ENCODE measurements at places on chromosomes 3 and 15.

- no peak for DNase-seq
Observed at GRCh38 chr3:130975251-130975650, 51.4 kb downstream of the ASTE1 start.

DNA sequence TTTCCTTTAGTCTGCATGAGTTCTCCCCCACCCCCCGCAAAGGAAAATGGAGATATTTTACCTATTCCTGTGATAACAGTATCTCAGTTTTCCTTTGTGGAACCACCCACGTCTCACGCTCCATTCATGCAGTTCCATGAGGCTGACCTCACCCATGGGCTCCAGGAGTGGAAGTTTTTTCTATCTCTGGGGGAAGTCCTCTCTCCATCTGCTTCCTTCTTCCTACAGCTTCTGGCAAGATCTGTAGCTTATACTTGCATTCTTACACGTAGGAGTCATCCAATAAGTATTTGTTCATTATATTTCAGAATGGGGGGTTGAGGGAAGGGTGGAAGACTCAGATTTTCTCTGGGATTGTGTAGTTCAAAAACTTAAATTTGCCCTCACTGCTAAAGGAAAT is 5.8 kb upstream of the GLCE start:
- no peak for DNase-seq

DNA sequence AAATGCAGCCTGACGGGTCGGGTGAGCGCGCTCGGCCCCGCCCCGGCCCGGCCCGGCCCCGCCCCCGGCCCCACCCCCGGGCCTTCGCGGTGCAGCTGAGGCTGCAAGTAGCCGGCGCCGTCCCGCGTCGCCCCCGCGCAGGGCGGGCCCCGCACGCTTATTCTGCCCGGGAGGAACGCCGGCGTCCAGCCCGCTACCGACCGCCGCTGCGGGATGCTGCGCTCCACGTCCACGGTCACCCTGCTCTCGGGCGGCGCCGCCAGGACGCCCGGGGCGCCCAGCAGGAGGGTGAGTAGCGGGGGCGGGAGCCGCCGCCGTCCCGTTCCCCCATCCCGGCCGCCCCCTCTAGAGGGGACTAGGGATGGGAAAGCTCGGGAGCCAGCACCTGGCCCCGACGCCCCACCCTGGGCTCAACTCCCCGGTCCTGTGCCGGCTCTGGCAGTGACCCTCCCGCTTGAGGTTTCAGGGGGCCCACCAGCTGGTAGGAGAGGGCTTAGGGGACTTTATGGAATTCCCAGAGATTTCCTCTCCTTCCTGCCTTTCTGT is at the start of gene MYZAP:
TSS of gene MYZAP (plus strand) at position 83 of the 546 bp plus-strand sequence. CDS start at position 214, 131 bp downstream.
- no peak for DNase-seq

GRCh38 chr3:194043516-194043915 is 92.4 kb upstream of the HES1 start:
- DNase-seq = peak; percentile 45

DNA sequence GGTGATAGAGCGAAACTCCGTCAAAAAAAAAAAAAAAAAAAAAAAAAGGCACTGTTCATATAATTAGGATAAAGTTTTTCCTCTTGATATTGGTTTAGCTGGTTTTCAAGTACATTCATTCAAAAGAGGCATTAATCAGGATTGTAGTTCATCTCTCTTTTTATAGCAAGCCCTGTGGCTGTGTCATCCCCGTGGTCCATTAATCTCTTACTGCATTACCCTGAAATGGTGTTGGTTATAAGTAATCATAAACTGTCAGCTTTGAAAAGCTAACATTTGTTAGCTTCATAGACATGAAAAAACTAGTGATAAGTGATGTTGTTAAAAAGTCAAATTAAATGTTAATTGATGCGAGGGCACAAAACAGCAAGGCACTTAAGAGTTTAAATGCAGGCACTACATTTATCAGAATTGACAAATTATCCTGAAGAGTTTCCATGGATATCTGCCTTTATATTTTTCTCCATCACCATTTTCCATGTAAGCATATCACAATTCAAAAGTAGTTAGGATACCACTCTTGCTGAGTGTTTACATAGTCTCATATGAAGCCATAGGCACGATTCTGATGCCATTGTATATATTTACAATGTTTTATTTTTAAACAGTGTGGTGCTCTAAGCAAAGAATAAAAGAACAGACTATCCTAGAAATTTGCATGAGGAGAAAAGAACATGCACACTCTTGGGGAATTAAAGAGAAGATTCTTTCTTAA is 193.1 kb downstream of the OTOL1 start:
- no peak for DNase-seq

DNA sequence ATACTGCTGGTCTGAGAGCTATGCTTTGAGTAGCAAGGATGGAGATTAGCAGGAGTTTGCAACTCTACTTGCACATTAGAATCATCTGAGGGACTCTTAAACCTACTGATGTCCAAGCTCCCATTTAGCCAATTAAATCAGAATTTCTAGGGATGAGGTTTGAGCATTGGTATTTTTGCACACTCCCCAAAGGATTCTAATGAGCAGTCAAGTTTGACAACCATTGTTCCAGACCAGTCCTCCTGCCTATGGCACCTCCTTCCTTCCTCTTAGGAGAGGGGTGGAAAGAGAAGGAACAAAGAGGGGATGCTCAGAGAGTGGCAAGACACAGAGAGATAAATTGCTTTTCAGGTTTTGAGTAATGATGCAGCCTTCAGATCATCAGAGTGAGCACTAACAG is 275.5 kb upstream of the ROPN1 start:
- DNase-seq = no peak

DNA sequence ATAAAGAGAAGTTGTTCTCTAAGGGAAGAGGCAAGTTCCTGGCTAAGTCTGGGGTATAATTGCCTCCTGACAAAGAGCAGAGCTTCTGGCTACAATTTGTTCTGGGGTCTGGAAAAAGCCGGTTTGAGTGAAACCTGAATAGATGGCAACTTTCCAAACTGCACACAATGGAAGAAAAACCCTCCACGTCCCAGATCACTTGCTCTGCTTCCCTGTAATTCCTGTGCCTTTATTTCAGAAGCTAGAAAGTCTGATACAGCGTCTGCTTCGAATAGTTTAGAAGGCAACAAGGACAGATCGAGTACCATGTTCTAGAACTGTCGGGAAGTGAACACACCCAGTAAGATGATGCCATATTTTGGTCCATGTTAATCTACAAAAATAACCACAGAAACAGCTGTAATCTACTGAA is 1.6 kb upstream of the WDR82 start:
- no peak for DNase-seq

- DNase-seq = no peak
Observed at GRCh38 chr3:9351709-9352126, 11.1 kb upstream of the THUMPD3 start.

GRCh38 chr3:140416666-140417065 is 261.2 kb upstream of the TRIM42 start:
- no peak for DNase-seq

DNA sequence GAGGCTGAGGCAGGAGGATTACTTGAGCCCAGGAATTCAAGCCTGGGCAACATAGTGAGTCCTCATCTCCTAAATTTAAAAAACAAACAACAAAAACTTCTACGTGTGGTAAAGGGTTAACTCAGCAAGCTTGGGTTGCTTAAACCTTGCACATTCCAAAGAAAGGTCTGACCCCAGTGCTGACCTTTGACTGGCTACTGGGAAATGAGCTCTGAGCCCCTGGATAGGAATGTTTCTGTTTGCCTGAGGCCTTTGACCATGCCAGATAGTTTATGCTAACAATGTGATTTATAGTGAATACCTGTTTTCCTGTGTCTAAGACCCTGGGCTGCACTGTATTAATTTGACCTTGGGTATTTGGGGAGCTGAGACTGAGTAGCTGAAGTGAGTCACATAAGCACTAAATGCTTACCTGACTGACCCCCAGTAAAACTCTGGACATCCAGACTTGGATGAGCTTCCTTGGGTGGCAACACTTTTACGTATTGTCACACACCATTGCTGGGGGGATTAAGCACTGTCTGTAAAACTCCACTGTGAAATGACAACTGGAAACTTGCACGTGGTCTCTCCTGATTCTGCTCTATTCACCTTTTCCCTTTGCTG is 20.7 kb downstream of the TCAIM start:
- no peak for DNase-seq

- DNase-seq = no peak
Observed at GRCh38 chr3:22893101-22893500, 310.0 kb upstream of the UBE2E2 start.

DNA sequence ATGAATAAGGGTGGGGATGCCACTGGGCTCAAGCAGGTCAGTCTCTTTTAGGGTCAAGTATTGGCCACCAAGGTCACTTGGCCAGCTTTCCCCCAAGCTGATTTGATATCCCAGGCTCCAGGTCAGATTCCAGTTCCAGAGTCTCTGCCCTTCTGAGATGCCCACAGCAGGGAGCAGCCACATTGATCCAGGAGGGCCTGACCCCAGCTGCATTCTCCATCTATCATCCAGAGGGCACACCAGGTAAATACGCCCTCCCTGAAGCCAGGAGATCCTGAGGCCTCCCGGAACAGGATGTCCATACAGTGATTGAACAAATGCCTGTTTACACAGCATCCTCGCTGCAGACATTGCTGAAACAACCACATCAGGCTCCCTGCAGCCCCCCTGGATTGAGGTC is 264.6 kb upstream of the TLE3 start:
- DNase-seq = no peak

DNA sequence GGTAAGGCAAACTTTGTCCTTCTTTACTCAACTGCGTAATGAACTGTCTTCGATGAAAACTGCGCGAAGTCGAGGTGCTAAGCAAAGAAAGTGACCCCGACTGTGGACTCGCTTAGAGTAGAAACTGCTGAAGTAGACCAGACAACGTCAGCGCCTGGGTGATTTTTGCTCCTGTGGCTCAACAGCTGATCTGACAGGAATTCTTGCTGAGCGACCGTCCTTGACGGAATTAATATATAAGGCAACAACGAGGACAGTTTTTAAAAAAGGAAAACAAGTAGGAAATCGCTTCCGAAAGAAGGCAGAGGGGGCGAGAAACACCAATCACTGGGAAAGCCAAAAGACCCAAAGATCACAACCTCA is 541 bp downstream of the RPS27L start:
- DNase-seq = no peak

- DNase-seq = no peak
Observed at GRCh38 chr3:66582721-66583423, 82.0 kb upstream of the LRIG1 start.

GRCh38 chr15:67771189-67771800 is 54.0 kb upstream of the SKOR1 start:
- no peak for DNase-seq

GRCh38 chr3:4726549-4726948 is 233.4 kb downstream of the ITPR1 start:
- DNase-seq = no peak

DNA sequence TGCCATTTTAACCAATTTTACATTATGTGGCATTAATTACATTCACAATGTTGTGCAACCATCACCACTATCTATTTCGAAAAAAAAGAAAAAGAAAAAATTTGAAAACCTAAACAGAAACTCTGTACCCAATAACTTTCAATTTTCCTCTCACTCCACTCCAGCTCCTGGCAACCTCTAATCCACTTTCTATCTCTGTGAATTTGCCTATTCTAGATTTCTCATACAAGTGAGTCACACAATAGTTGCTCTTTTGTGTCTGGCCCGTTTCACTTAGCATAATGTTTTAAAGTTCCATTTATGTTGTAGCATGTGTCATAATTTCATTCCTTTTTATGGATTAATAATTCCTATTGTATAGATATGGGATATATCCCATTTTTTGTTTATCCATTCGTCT is 53.3 kb upstream of the TBC1D5 start:
- DNase-seq = no peak

DNA sequence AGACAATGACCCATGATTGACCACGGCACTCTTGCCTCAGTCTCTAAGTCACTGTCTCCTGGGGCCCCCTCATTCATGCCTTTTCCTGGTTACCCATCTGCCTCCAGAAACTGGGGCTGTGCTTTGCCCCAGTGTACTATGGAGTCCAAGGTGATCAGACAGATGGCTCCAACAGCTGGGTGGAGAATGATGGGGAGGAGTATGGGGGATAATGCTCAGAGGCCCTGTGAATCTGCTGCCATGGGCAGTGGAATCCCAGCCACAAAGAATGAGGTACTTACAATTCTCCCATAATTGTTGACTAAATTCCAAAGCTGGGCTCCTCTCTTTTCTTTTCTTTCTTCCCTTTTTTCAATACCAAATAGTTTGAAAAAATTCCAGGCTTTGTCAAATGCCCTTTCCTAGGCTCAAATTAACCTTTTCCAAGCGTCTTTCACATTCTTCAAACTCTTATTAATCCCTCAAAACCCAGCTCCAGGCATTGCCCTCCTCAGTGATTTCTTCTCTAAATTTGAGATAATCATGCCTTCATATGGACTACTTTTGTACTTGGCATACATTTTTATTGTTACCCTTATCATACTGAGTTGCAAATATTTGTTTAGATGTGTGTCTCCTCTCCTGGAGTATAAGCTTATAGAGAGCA is 148.5 kb upstream of the ICE2 start:
- no peak for DNase-seq

DNA sequence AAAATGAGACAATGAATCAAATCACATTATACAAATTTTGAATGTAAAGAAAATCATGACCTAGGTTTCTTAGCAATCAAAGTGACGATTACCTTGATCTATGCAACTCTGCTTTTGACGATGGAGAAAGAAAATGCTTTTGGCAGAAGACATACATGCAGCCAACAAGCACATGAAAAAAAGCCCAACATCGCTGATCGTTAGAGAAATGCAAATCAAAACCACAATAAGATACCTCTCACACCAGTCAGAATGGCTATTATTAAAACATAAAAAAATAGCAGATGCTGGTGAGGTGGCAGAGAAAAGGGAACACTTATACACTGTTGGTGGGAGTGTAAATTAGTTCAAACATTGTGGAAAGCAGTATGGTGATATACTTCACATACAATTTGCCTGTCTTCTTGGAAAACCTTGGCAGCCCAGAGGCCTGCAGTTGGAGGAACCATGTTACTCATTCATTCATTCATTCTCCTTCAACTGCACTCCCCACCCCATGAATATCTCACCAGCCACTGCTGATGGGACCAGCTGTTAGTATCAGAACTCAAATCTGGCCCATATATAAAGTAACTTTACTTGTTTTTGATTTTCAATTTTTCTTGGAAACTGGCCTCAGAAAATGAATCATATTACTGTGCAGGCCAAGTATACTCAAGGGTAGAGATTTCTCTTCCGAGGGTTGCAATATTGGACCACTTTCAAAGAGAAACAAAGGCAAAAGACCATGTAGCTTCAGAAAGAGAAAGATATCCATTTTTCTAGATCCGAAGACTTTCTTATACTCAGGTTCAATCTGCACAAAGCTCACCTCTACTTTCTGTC is 358.6 kb upstream of the ARHGEF26 start:
- no peak for DNase-seq

DNA sequence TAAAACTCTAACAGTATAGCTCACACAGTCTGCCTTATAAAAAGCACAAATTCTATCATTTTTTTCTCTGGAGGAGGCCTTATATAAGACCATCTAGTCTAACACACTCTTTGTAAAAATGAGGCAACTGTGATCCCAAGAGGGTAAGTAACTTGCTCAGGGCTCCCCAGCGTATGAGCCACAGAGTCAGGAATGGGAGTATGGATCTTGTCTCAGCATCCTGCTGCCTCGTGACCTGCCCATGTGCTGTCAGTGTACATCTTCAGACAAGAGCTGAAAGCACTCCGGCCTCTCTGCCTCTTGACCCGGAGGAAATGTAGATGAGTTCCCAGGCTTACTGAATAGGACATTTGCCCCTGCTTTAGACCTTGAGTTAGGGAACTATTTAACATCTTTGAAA is 28.4 kb upstream of the MEF2A start:
- no peak for DNase-seq

- no peak for DNase-seq
Observed at GRCh38 chr3:128425142-128425845, 41.4 kb downstream of the DNAJB8 start.

GRCh38 chr15:50140098-50140497 is 21.1 kb upstream of the ATP8B4 start:
- DNase-seq = no peak

Data from GDM1 (cell line).